AG20443 (cell line): ENCODE measurements at places on chromosomes 2 and 18.

DNA sequence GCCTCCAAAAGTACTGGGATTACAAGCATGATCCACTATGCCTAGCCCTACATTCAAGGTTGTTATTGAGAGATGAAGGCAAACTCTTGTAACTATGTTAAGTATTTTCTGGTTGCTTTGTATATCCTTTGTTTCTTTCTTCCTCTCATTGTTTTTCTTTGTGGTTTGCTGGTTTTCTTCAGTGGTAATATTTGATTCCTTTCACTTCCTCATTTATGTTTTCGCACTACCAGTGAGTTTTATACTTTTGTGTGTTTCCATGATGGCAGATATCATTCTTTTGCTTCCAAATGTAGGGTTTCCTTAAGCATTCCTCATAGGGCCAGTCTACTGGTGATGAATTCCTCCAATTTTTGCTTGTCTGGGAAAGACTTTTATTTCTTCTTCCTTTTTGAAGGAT is 90.2 kb downstream of the NCK2 start:
- no peak for DNase-seq

DNA sequence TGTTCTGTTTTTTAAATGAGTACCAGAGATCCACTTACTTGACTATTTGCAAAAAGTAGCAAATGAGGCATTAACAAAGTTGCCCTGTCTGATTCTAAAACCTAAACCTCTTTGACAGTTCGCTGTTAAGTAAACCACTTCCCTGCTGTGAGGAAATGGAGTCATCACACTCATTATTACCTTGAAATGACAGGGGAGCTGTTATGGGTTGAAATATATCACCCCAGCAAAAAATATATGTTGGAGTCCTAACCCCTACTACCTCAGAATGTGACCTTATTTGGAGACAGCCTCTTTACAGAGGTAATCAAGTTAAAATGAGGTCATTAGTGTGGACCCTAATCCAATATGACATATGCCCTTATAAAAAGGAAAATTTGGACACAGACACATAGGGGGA is 36.1 kb downstream of the DHRS9 start:
- no peak for DNase-seq

GRCh38 chr18:70398076-70398475 is 109.2 kb downstream of the SOCS6 start:
- no peak for DNase-seq

- no peak for DNase-seq
These were observed 22.2 kb upstream of the SMAD4 start for GRCh38 chr18:51007790-51008139.

DNA sequence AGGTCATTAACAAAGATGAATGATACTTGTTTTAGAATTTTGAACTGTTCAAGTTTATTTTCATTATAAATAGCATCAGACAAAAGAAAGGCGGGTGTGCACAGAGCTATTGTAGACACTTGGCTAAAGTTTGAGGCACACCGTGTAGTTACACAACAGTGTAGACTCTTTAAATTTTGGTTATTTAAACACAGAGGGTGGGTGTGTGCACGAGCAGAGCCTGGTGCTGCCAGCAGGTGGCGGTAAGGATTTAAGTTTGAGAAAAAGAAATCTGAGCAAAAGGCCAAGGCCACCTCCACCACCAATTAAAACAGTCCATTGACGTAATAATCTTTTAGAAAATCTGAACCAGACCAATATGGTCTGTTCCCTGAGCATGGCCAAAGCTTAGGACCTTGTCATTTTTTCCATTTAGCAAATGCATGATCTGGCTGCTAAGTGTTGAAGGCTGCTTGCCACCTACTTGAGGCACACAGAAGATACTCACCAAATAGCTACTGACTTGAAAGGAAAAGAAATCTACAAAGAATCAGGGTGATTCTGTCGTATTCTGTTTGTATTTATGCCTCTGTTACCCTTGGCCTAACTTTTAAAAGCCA is 14.3 kb downstream of the COPS7B start:
- DNase-seq = peak; percentile 62

DNA sequence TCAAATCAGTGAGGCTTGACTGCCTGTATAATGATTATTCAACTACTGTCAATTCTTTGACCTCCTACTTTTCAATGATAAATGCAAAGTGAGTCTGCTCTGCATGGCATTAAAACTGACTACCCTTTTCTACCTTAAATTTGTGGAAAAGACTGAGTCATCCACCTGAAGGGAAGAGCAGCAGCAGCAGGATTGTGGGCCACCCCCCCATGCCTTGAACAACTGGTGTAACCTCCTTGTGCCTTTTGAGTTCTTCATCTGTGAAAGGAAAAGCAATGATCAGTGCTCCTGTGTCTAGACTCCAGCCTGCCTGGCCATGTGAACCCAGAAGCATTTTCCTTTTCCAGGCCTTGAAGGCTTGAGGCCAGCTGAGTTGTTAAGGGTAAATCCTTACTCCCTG is 102.9 kb downstream of the OSR1 start:
- no peak for DNase-seq

GRCh38 chr2:191150600-191151330 is at the start of gene STAT4:
Gene STAT4, minus strand, starts transcription at chr2:191150994. Its CDS starts 2,791 bp downstream, at chr2:191148203.
- DNase-seq = peak; percentile 54

DNA sequence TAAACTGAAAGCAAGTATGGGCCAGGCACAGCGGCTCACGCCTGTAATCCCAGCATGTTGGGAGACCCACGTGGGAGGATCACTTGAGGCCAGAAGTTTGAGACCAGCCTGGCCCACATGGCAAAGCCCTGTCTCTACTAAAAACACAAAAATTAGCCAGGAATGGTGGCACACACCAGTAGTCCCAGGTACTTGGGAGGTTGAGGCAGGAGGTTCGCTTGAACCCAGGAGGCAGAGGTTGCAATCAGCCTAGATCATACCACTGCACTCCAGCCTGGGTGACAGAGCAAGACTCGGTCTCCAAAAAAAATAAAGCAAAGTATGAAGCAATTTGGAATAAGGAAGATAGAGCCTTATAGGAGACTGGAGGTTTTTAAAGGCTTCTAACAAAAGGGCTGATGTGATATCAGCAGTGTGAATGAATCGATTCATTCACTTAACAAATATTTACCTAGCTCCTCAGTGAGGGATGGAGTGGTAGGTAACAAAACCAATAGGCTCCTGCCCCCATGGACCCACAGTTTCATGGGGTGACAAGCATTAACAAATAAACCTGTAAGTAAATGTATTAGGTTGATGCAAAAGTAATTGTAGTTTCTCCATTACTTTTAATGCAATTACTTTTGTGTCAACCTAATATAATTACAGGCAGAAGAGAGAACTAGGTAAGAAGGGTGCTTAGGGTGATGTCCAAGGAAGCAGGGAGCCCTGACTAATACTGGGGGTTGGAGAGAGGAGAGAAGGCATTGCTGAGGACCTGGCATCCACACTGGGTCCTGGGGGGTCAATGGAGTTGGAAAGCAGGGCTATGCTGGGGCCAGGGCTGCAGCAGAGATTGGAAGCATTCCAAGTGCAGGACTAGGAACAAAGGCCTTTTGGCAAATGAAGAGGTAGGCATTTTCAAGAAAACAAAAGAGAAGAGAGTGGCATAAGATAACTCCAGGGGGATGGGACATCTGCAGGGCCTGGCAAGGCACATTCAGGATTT is 195.4 kb upstream of the ARL4C start:
- DNase-seq = no peak

DNA sequence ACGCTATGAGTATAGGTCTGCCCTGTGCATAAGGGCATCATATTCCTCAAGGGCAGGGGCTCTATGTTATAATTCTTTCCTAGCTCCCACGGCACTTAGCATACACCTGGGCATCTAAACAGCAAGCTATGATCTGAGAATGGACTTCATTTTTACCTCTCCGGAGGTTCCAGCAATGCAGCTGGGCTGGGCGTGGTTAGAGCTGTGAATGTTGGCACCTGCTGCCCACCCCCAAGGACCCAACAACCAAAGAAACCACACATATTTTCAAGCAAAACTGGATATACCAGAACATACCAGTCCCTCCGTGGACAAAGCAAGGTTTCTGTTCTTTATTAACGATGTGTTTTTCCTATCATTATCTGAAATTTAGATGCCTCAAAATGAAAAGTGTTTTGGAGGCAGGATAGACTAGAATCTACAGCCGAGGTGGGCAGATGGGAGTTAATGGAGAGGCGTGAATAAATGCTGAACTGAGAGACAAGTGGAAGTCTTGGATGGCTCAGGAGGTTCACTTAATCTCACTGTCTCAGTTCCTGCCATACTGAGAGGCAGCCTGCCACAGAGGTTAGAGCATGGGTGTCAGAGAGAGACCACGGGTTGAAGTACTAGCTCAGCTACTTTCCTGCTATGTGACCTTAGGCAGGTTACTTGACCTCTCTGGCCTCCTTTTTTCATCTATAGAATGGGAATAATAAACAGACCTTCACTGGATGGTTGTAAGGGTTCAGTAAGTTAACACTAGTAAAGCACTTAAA is 186.6 kb upstream of the SMAD2 start:
- no peak for DNase-seq

GRCh38 chr2:199757233-199757870 is 93.6 kb downstream of the FTCDNL1 start:
- DNase-seq = peak; percentile 36

DNA sequence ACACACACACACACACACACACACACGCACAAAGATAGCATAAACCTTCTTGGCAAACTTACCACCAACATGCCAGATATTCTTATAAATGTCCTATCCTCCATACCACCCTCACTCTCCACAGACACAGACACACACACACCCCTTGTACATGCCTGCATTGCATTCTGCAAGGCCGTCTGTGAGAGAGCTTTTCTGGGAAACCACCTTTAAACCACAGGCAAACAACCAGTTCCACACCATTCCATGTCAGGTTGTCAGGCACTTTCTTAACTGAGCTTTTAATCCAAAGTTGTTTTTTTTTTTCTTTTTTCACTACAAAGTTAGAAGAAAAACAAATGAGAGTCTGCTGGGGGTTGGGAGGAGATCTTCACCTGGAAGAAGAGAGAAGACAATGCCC is 221.1 kb downstream of the C1D start:
- no peak for DNase-seq

DNA sequence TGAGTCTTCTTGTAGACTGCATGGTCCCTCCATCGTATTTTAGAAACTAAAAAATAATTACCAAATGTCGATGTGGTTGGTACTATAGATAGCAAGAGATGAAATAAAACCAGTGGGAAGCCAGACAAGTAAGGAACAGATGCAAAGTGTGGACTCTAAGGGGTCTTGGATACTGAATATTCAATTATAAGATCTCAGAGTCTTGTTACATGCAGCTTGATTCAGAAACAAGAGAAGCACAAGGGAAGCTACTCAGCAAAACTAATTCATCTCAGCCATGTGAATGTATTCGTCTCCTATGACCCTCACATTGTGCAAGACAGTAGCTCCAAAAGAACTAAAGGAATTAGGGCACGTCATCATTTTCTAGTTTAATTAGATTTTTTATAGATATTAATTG is 80.9 kb downstream of the CDH20 start:
- no peak for DNase-seq

GRCh38 chr2:51484605-51485004 is 452.7 kb upstream of the NRXN1 start:
- DNase-seq = no peak

- peak; percentile 30 for DNase-seq
These were observed 220.8 kb downstream of the GULP1 start for GRCh38 chr2:188512456-188512855.

DNA sequence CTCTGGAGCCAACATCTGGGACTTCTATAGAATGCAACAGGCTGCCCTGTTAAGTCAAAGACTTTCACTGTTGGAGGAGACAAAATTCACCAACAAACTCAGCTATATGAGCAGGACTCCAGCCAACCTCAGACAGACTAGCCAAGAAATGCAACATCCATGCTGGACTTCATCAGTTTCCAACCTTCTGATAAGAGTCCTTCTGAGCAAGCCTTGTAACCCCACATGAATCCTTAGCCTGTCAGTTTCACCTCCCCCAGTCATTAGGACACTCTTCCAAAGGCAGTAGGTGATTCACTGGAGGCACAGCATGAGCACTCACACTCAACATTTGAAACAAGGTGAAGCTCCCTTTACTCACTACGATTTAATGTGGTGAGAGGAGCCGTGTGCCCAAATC is 5.8 kb downstream of the TBC1D8 start:
- DNase-seq = no peak

GRCh38 chr18:73556904-73557303 is 590.7 kb downstream of the FBXO15 start:
- no peak for DNase-seq
